ENCODE measurements at places on chromosomes 7 and 10.

DNA sequence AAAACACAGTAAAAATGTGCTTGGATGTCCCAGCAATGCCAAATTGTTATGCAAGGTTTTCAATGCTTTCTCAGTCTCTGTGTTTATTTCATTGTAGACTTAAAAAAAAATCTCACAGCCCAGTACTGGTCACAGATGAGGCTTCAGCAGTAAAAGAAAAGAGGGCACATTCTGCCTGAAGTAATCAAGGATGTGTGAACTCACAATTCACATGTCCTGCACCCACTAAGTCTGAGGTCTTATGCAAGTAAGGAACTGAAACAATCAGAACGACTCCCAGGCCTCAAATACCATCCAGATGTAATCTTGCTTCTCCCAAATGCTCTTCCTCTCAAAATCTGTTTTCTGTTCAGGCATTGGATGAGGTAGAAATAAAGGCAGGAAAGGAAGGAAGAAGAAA is 33.7 kb downstream of the ADRB1 start:
- no peak for DNase-seq

- DNase-seq: no peak
These were observed 45.5 kb downstream of the SLIT1 start for GRCh38 chr10:97140049-97140846.

- DNase-seq: no peak
These were observed 25.6 kb downstream of the HERC4 start for GRCh38 chr10:68049289-68050078.

- peak; percentile 36 for DNase-seq
These were observed 435.4 kb downstream of the KIF20B start for GRCh38 chr10:90136731-90137316.

DNA sequence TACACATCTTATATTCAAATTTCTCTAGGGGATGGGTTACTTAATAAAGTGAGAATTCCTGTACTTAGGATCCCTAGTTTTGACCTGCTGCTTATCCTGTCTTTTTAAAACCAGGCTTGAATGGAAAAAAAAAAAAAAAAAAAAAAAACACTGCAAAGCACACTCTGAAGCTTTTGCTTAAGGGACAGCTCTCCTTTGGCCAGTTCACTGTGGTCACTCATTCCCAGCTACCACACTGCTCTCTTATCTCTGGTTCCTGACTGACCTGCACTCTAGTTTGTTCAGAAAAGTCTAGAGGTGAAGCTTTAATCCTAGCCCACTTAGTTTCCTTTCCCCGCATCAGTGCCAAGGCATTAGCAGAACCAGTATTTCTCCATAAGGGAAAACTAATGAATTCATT is 82.4 kb downstream of the CADPS2 start:
- DNase-seq: no peak

GRCh38 chr10:93875032-93875358 is 18.8 kb upstream of the SLC35G1 start:
- no peak for DNase-seq

- DNase-seq: no peak
These were observed 433.1 kb downstream of the HTR7 start for GRCh38 chr10:90424730-90425129.
